ENCODE measurements at places on chromosomes 2 and 18.

DNA sequence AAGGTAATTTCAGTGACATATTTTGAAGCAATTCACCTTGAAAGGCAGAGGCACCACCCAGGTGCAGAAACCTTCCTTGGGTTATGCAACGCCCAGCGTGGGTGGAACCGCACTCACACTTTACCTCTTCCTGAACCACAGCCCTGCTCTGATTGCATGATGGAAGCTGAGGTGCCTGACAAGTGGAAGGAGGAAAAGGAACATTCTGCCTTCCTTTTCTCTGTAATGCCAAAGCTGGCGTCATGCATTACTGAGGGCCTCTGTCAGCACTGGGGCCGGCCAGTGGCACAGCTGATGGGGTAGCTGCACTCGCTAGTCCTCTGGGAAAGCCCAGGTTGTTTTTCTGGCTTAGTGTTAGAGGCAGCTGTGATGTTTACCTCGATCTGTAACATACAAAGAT lies 266.5 kb downstream of the NEDD4L start:
- DNase-seq: no peak

DNA sequence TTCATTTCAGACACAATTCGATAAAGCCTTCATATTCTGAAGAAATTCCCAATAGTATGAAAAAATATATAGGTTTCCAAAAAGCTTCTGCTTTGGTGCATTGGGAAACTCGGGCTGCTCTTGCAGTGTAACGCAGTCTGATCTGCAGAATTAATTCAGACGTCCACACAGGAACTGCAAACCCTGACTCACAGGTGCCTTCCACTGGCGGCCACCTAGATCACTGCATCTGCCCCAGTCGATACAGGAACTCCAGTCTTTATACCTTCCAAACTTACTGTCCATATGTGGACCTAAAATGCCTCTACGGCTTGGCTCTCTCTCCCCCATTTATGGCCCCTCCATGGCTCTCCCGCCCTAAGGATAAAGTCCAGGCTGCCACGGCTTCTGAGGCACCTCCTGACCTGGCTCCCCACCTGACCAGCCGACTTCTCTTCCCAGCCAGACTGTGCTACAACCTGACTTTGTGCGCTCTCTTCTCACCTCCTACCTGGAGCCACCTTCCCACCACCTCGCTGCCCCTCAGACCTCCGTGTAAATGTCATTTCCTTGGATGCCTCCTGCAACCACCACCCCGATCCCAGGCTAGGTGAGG lies 39.7 kb downstream of the L3MBTL4 start:
- no peak for DNase-seq

GRCh38 chr2:96872591-96873349 lies 2.9 kb upstream of the SEMA4C start:
- DNase-seq: no peak

DNA sequence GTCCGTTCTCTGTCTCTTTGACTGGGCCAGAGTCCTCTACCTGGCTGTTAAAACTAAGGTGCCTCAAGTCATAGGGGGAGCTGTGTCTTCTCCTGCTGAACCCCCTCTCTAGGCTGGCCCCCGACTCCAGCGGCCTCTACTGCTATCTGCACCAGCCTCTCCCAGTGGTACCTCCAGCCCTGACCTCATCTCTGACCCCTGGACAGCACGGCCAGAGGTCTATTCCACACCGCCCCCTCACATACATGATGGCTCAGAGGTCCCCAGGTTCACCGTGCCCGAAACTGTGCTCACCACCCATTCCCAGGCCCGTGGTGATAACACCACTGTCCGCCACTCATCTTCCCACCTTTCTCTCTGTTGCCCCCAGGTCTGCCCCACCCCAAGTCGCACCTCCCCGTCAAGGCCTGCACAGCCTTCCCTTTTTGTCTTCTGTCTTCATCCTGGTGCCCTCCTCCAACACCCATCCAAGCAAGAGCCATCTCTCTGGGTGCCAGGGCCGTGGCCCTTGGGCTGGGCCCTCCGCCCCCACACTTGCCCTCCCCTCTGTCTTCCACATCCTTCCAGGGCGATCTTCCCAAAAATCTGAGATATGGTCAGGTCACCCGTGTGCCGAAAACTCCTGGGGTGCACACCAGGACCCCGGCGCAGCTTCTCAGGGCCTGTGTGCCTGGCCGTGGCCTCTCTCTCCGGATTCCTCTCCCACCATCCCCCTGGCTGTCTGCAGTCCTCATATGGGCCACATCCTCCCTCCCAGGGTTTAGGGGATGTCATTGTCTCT lies 134.4 kb upstream of the ID2 start:
- no peak for DNase-seq

- DNase-seq: no peak
Measured at GRCh38 chr2:204321910-204322751, 223.1 kb upstream of the PARD3B start.

DNA sequence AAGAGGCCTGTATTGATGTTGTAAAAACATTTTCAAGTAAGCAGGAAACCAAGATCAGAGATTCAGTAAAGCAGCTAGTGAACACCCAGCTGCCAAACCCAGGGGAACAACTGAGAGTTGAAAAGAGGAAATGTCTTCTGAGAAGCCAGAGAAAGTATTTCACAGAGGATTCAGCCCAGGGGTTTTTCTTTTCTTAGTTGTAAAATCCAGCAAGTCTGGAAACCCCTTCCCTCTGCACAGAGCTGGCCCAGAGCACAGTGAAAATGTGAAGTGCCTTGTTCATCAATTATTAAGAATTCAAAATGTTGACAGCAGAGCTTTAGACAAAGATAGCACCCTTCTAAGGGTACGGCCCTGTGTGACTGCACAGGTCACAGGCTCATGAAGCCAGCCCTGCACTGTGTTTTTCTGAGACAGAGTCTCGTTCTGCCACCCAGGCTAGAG lies 28.4 kb downstream of the AFF3 start:
- no peak for DNase-seq

GRCh38 chr2:232295971-232296370 lies 82.6 kb upstream of the ALPP start:
- no peak for DNase-seq

DNA sequence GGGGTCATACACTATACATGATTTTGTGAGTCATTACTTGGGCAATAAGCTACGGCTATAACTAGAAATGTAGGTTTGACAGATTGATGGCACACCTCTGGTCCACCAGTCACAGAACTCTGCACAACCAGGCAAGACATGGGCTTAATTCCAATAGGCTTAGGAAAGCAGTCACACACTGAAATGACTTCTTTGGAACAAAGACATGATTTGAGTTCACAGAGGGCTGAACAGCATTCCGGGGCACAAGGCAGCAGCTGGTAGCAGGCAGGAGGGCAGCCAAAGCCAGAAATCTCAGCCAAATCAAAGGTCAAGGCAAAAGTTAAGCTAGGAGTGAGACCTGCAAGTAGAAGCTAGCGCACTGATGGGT lies 27.4 kb downstream of the FABP1 start:
- DNase-seq: no peak

- DNase-seq: no peak
Measured at GRCh38 chr18:13011719-13012118, 20.6 kb downstream of the CEP192 start.

DNA sequence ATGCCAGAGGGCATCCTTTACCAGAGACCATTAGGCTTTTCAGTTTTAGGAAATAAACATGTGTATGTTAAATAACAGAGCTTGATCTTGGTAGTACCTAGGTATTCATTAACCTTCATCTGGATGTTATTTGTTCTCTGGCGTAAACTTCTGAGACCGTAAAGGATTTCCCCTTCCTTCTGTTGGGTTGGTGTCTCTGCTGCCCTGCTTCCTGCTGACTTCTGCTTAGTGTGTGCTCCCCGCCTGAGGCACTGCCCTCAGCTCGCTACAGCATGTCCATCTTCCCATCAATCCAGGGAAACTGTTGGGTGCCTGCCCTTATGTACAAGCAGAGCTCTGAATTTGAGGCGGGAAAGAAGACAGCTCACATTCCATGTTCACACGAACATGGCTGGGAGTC lies 177.9 kb downstream of the TPGS2 start:
- no peak for DNase-seq

GRCh38 chr18:79942211-79942610 lies 9.2 kb downstream of the SLC66A2 start:
- DNase-seq: no peak

DNA sequence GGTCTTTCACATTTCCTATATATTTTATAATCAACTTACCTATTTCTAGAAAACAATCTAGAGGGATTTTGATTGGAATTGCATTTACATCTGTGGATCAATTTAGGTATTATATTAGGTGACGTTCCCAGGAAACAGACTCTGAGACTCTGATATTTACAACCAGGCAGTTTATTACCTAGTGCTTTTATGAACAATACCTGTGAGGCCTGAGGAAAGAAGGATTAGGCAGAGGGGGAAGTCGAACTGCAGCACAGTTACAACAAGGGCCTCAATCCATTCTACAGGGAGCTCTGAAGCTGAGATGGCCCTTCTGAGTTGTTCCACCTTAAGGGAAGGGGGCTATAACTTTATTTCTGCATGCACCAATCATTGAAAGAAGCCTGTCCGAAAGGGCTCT lies 206.9 kb downstream of the MYO1B start:
- no peak for DNase-seq

DNA sequence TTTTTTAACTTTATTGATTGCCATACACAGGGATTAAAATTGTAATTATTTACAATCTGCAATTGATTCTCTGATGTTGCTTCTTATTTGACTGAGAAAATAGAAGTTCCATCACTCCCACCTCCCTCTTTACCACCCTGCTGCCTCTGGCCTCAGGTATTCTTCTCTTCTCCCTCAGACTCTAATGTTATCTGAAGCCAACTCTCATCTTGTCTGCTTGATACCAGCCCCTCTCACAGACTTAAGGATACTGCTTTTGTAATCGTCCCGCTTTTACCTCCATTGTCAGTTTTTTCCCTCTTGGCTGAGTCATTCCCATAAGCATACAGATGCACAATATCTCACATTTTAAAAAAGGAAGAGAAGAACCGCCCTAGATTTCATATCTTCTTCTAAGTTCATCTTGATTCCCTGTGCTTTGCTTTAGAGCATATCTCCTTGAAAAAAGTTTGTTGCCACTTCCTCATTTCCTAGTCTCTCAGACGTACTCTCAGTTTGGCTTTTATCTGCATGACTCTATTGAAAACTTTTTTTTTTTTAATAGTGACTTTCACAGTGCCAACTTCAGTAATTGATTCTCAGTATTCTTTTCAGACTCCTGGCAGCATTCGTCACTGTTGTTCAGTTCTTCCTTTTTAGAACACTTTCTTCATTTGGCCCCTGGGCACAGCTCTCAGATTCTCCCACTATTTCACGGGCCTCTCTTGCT lies 31.1 kb downstream of the SPAG16 start:
- no peak for DNase-seq

GRCh38 chr18:70636991-70637390 lies 348.1 kb downstream of the SOCS6 start:
- DNase-seq: no peak

GRCh38 chr2:61536180-61536571 lies 2.0 kb downstream of the XPO1 start:
- no peak for DNase-seq

GRCh38 chr18:66749030-66749429 lies 145.1 kb upstream of the CDH19 start:
- no peak for DNase-seq

GRCh38 chr2:146927080-146927711 lies 917.6 kb upstream of the ACVR2A start:
- DNase-seq: no peak

DNA sequence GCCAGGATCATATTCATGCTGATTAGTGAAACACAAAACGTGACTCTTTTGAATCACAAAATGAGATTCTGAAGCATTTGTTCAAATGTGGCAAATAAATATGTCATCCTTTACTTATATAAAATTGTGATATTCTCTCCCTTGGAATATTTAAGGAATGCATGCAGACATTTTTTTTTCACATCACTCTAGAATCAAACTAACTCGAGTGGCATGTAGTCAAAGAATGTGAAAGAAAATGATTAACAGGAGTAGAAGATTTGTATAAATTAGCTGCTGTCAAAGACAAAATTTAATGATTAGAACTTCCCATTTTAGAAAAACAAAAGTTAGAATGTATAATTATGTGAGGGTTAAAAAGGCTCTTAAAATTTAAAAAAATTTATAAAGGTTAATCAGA lies 721.0 kb upstream of the FAM98A start:
- no peak for DNase-seq

- no peak for DNase-seq
Measured at GRCh38 chr2:60641811-60642788, 88.6 kb upstream of the BCL11A start.

Data from stimulated activated CD4-positive, alpha-beta T cell treated with anti-CD3 and anti-CD28 coated beads, Interleukin-15, amount 100 ng/mL, for 1 hour (primary cell).